HuH-7.5 (cell line): ENCODE measurements at places on chromosomes 12 and 14.
A peak's percentile ranks its signal among the peaks of the same experiment; 100 is the strongest.

GRCh38 chr12:98418357-98419075 lies 96.9 kb upstream of the TMPO start:
- DNase-seq = no peak

DNA sequence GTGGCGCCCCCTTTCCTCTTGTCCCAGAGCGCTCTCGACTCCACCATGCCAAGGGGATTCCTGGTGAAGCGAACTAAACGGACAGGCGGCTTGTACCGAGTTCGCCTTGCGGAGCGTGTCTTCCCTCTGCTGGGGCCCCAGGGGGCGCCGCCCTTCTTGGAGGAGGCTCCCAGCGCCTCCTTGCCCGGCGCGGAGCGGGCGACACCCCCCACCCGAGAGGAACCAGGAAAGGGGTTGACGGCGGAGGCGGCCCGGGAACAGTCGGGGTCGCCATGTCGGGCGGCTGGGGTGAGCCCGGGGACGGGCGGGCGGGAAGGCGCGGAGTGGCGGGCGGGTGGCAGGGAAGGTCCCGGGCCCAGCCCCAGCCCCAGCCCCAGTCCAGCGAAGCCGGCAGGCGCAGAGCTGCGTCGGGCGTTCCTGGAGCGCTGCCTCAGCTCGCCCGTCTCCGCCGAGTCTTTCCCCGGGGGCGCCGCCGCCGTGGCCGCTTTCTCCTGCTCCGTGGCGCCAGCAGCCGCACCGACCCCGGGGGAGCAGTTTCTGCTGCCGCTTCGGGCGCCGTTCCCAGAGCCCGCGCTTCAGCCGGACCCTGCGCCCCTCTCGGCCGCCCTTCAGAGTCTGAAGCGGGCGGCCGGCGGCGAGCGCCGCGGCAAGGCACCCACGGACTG lies 376 bp downstream of the INSM2 start:
- DNase-seq = no peak

- no peak for DNase-seq
Measured at GRCh38 chr14:78070344-78070743, 99.8 kb upstream of the NRXN3 start.

- DNase-seq = no peak
Measured at GRCh38 chr12:40194846-40195245, 30.0 kb upstream of the LRRK2 start.

DNA sequence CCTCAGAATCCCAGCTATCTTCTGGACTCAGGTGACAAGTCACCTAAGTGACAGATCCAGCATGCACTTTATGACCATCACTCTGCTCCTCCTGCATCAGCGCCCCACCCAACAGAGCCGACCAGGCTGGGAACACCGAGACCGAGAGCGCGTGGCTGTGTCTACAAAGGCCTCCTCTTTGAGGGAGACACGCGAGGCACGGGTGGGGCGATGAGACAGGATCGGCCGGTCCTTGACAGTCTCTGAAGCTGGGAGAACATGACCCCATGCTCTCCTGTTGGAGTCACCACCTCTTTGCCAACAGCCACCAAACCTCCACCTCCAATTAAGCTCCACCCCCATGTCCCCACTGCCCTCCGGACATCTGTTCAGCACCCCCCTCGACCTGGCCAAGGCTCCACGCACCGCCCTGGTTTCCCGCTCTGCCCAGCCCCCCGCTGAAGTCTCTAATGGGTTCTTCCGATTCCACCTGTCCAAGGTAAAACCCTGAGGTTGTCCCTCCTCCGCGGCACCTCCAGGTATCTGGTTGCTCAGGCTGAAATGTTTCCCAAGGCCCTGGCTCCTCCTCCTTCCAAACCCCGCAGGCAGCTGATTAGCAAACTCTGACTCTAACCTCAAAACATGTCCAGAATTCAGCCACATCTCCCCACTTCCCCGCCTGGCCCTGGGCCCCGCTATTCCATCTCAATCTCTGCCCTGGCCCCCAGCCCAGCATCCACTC lies 31.5 kb downstream of the HSP90AA1 start:
- DNase-seq = peak; percentile 41

GRCh38 chr12:99367181-99367580 lies 280.4 kb upstream of the GARIN6 start:
- no peak for DNase-seq

- DNase-seq = no peak
Measured at GRCh38 chr12:72030277-72030676, 91.6 kb downstream of the TPH2 start.

GRCh38 chr12:40635141-40635731 lies 57.0 kb upstream of the CNTN1 start:
- DNase-seq = no peak

- DNase-seq = no peak
Measured at GRCh38 chr14:73824536-73824935, 27.1 kb upstream of the PTGR2 start.

- DNase-seq = no peak
Measured at GRCh38 chr12:51695241-51696010, 104.4 kb downstream of the SCN8A start.

DNA sequence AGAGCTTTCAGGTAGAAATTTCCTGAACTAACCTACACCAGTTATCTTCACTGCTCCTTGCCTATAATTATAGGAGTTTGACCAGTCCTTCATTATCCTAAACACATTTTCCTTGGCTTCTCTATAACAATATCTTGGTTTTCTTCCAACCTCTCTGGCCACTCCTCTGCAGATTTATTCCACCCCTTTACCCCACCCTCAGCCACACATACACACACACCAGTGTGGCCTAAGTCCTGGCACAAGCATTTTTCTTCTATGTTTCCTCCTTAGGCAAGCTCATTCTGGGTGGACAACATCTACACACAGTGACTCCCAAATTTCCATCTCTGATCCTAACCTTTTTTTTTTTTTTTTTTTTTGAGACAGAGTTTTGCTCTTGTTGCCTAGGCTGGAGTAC lies 25.1 kb downstream of the CDK17 start:
- no peak for DNase-seq

- DNase-seq = no peak
Measured at GRCh38 chr14:25095736-25096437, 45.9 kb upstream of the STXBP6 start.

DNA sequence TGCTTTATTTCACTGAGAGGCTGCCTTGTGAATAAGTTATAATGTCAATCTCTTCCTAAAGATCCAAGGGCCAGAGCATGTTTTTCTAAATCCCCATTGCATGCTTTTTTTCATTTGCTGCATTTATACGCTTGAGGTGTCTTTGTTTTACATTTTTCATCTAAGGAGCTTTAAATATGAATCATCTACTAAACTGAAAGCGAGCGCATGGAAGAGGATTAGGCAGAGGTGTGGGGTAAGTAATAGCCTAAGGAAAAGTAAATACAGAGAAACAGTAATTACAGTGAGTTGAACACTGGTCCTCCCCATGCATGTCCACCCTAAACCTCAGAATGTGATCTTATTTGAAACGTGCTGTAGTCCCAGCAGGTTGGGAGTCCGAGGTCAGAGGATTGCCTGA lies 76.4 kb upstream of the METAP2 start:
- no peak for DNase-seq

- no peak for DNase-seq
Measured at GRCh38 chr12:110577864-110578693, 5.0 kb downstream of the PPTC7 start.

GRCh38 chr12:34405286-34406227 lies 383.3 kb downstream of the ALG10 start:
- DNase-seq = no peak

DNA sequence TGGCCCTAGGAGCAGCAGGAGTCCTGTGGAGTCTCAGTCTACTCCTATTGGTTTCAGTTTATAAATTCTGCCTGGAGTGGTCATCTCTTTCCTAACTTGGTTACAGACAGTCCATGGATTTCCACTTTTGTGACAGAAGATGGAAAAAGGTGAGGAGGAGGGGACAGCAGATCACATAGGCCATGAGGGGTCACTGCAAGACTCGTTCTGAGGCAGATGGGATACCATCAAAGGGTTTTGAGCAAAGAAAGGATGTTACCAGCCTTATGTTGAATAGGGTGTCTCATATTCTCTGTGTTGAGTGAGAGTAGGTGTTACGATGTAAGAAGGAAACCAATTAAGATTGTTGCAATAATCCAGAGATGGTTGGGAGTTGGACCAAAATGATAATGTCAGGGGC lies 15.3 kb downstream of the PDE3A start:
- DNase-seq = no peak

- DNase-seq = no peak
Measured at GRCh38 chr14:74348241-74348734, at the start of gene VRTN. Gene VRTN (plus strand): TSS chr14:74348471. CDS start chr14:74356784, 8,313 bp downstream.

DNA sequence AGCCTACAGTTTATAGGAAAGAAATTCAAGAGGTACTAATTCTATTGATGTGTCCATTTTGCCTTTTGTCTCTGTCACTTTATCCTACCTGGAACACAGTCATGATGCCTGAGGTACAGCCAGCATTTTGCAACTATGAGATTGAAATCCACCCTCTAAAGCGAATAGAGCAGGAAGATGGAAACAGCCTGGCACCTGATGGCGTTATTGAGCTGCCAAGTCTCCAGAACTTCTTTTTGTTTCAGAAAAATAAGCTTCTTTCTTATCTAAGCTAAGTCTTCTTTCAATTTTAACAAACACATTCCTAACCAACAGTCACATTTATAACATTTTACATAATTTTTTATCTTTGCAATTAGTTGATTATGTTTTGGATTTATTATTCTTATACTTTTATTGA lies 182.1 kb downstream of the PAWR start:
- DNase-seq = no peak

- no peak for DNase-seq
Measured at GRCh38 chr14:95635051-95635450, 51.2 kb upstream of the TCL1B start.

DNA sequence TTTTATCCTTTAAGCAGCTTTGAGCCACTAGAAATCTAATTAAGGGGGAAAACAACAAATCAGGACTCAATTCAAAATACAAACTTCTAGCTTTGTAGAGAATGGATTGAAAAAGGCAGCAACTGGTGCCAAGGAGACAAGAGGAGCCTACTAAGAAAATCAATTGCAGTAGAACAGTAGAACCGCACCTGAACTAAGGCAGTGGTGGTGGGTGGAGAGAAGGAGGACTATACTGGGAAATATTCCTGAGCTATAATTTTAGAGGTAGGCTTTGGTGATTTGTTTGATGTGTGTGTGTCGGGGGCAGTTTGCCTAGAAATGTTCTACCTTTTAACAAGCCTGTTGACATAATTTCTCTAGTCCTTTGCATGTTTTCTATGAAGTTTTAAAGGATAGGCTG lies 270.9 kb upstream of the SYT10 start:
- no peak for DNase-seq

DNA sequence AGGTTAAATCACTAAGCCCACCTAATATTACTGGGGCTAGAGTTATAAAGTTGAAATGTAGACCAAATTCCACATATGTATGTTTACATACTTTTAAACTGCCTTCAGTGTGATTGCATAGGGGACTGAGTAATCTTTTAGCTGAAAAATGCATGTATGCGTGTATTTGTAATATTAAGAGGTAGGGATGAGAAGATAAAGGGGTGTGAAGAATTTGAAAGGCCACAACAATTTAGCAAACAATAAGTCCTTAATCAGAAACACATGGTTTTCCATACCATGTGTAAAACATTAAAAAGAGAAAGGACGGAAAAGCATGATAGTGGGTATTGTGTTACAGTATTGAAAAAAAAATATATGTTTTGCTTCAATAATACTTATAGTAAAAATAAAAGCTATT lies 919.9 kb upstream of the FLRT2 start:
- no peak for DNase-seq

- no peak for DNase-seq
Measured at GRCh38 chr12:11704089-11704488, 54.6 kb downstream of the ETV6 start.

- no peak for DNase-seq
Measured at GRCh38 chr14:89231426-89232113, 185.5 kb downstream of the FOXN3 start.

DNA sequence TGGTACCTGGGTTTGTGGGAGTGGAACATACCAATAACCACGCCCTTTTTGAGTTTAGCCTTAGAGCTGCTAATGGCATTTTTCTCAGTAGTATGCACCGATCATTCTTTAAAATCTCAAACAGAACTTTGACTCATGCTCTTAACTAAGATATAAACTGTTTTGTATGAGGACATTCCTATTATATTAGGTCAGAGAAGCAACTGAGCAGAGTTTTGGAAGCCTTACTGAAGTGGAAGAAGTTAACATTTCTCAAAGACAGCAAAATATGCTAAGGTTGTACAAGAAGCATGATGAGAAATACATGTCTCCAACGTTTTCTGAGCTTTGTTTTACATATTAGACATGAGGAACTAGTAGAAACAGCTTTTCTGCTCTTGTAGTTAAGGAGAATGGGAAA lies 819.2 kb downstream of the FSCB start:
- no peak for DNase-seq

- DNase-seq = no peak
Measured at GRCh38 chr14:97802430-97803373, 1005.5 kb downstream of the VRK1 start.

GRCh38 chr12:111355201-111355925 lies 13.5 kb downstream of the PHETA1 start:
- no peak for DNase-seq

DNA sequence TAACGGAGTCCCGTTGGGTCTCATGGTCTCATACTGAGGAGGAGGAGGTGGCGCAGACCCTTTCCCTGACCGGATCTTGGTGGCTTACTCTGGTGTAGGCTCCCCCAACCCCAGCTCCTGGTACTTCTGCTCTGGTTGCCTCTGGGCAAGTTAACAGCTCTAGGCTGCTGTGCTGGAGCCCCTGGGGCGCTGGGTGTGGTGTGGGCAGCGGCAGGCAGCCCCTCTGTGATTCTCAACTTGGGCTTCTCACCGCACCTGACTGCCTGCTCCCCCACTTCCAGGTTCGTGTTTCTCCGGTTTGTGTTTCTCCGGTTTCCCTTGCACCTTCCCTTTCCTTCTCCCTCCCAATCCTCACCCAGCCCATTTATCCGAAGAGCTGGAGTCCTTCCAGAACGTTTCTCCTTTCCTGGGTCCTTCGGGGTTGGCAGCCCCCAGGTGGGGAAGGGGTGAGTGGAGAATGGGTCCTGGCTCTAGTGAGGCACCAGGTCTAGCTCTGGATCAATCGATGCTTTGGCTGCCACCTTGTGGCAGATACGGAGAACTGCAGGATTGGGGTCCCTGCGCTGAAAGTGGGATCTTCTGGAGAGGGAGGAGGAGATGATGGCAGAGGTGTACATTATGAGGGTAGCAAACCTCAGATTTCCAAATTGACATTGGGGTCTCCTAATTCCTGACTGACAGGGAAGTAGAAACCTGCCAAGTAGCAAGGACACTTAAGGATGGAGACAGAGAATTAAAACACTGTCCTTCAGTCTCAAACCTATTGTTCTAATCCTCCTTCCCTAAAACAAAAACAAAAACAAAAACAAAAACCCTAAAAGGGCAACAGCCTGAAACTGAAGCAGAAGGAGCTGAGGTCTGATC lies 8.3 kb downstream of the CISTR start:
- DNase-seq = peak; percentile 89

DNA sequence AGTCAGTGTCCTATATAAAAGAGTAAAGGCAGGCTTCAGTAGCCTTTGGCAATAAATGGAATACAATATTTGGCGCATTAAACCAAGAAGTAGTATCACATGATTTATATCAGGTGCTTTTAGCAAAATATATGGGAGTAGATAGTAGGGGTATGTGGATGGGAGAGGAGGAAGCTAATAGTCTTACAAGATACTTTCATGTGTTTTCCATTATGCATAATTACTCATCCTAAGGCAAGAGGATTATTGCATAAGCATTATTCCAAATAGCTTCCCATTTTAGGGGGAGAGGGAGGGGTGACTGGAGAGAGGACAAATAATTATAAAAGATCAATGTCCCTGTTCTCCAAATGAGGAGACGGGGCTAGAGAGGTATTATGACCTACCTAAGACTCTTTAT lies 104.3 kb downstream of the DUSP6 start:
- no peak for DNase-seq

GRCh38 chr12:110269622-110270124 lies 11.4 kb upstream of the ATP2A2 start:
- DNase-seq = no peak
